ENCODE measurements at places on chromosomes 3 and 15. TPM values are rescaled to one million over a fixed set of nuclear protein-coding genes. Genes with fewer than 3 reads are reported as not detected.

TMEM212 gene
- not detected for total RNA-seq

SLC7A14 gene
- 7.0 TPM for total RNA-seq

SLC12A8 gene
- total RNA-seq: 2.7 TPM

RPL22L1 gene
- 23.2 TPM for total RNA-seq

C2CD4A gene
- total RNA-seq: 0.16 TPM

DOCK3 gene
- total RNA-seq: 42.6 TPM

TEX9 gene
- total RNA-seq: 23.2 TPM

SLC2A2 gene
- total RNA-seq: not detected

DLL4 gene
- 4.8 TPM for total RNA-seq

OR5K1 gene
- total RNA-seq: not detected

All from occipital lobe (tissue), 3 donors.